ENCODE measurements at places on chromosomes 1 and 21. TPM values are rescaled to one million over a fixed set of nuclear protein-coding genes. Genes with fewer than 3 reads are reported as not detected.

The CELA3B gene
- not detected for total RNA-seq

The MEGF6 gene
- 0.08 TPM for total RNA-seq

The DDX59 gene
- total RNA-seq: 9.6 TPM

The OR2L2 gene
- total RNA-seq: not detected

DNA sequence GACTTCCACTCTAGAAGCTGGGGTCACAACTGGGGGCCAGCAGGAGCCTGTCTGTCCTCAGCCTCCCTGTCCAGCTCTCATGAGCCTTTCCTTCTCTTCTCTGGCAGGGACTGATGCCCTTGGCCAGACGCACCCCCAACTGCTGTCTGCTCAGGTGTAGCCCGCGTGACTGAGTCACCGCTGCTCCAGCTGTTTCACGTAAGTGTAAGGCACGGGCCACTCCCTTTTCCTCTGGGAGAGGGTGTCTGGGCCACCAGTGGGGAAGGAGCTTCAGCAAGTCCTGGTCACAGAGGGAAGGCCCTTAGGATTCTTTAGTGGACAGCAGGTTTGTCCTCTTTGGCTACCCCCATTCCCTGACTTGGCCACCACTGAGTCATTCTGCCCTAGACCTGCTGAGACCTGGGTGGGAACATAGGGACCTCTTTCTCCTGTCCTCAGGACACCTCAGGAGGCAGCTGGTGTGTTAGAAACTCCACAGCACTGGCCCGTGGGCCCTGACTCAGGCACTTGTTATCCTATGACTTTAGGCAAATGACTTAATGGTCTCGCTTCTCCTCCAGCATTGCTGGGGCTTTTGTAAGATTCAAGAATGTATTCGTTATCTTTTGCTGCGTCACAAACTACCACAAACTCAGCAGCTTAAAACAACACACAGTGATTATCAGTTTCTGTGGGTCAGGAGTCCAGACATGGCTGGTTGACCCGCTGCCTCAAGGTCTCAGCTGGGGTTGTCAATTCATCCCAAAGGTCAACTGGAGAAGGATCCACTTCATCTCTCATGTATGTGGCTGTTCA lies 64.8 kb downstream of the FAM163A start:
- H3K4me1 ChIP-seq: no peaks in the 10 kb centered on the region
- H3K36me3 ChIP-seq: no peaks in the 10 kb centered on the region
- no peaks in the 10 kb centered on the region for H3K27me3 ChIP-seq
- no peak overlapping the region for H3K4me3 ChIP-seq
- no peak overlapping the region for H3K27ac ChIP-seq

DNA sequence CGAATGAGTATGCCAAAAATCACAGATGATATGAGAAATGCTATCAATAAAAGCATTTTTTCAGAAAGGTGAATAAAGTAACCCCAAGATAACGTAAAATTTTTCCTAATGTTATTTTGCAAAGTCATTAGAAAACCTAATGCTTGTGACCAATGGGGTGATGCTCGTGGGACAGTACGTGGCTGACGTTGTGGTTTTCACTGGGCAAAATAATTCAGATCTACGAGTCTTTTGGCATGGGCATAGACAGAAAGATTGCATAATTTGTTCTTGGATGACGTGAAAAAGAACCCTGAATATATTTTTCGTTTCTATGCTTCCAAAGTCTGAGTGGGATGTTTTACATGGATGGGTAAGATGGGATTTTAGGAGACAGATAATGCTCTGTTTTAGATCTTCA lies 71.0 kb downstream of the PBX1 start:
- no peak overlapping the region for H3K4me3 ChIP-seq
- no peaks in the 10 kb centered on the region for H3K4me1 ChIP-seq
- H3K27me3 ChIP-seq: no peaks in the 10 kb centered on the region

DNA sequence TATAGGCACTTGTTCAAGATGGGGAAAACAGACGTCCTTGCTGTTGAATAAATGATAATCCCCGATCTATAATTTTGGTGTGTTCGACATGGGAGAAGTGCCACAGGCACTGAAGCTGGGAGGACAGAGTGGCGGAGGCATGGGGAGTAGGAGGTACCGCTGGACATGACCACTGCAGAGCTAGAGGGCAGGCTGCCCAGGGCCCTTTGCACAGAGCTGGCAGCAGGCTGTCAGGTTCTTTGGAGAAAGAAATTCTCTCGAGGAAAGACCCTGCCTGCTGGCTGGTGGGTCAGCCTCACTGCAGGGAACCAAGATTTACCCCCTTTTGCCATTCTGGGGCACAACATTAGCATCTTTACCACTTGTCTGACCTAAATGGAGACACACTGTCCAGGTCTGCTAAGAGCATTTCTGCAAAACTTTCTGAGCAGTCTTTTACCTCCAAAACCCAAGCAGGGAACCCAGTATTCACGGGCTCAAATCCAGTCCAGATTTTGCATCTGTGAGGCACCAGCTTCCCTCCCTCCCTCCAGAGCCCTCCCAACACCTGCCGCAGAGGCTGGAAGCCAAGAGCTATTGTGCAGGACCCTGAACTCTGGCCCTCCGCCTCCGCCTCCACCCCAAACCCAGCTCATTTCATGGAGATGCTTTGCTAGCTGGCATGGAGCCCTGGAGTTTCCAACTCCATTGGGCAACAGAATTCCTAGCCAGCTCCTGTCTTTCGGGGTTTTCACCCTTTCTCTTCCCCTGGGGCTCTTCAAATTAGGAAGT lies 142.3 kb downstream of the PLXNA2 start:
- H3K27me3 ChIP-seq: no peaks in the 10 kb centered on the region
- DNase-seq: peak; percentile 93
- peaks cover 8% of the 10 kb centered on the region for H3K36me3 ChIP-seq
- peaks cover 32% of the 10 kb centered on the region for H3K4me1 ChIP-seq
- peak overlapping the region; percentile 4 for H3K27ac ChIP-seq

DNA sequence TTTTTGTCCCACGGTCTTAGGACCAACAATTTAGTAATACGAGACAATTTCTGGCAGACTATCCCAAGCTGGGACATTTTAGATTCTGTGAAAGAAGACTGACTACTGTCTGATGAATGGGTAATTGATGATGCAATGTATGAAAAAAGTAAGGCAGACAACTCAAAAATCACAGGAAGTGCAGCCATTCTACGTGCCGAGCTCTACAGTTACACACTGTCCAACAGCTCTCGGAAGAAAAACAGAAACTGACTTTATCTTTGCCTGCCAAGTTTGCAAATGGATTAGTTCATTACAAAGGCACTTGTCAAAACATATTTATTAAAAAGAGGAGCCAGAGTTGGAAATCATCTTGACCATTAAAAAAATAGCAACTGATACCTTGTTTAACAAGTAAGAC lies 31.3 kb downstream of the ZBTB8B start:
- peak overlapping the region; percentile 28 for H3K4me3 ChIP-seq
- no peaks in the 10 kb centered on the region for H3K27me3 ChIP-seq
- H3K27ac ChIP-seq: no peak overlapping the region
- H3K4me1 ChIP-seq: peaks cover 17% of the 10 kb centered on the region
- no peaks in the 10 kb centered on the region for H3K36me3 ChIP-seq

GRCh38 chr1:118294875-118295642 lies 110.0 kb upstream of the SPAG17 start:
- H3K27me3 ChIP-seq: no peaks in the 10 kb centered on the region
- peaks cover 62% of the 10 kb centered on the region for H3K4me1 ChIP-seq
- H3K27ac ChIP-seq: peak overlapping the region; percentile 41
- no peaks in the 10 kb centered on the region for H3K36me3 ChIP-seq

- DNase-seq: no peak
- H3K27me3 ChIP-seq: no peaks in the 10 kb centered on the region
- H3K4me3 ChIP-seq: no peak overlapping the region
- no peak overlapping the region for H3K27ac ChIP-seq
Observed at GRCh38 chr1:94218332-94218731, 19.1 kb downstream of the ARHGAP29 start.

DNA sequence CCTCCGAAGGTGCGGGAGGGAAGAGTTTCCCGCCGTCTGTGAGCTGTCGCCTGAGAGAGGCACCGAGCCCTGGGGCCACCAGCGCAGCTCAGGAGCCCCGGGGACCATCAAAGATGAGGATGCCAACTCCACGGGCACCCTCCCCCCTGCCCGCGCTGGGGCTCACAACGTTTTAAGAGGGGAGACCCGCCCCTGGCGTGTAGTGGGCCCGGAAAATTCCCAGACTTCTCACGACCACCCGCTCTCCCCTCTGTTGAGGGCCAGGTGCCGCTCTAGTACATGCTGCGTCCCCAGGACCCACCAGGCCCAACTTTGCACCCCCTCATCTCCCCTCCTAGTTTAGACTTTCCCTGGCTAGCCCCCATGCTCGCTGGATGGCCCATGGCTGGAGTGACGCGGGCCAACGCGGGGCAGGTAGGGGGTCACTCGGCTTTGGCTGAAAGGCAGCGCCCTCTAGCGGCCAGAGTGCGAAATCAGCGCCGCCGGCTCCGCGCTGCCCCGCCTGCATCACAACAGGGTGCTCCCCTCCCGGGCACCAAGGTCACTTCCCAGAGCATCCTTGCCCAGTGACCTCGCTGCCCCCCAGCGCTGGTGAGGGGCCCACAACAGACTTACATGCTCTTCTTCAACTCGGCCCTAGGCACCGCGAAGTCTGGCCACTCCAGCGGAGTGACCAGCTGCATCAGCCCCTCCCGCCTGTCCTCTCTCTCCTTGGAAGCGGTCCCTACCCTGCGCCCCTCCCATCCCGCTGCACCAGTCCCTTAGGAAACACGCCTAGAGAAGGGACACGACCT lies 1.8 kb downstream of the CD160 start:
- no peaks in the 10 kb centered on the region for H3K27me3 ChIP-seq
- H3K4me3 ChIP-seq: peak overlapping the region; percentile 55
- DNase-seq: peak; percentile 77
- H3K36me3 ChIP-seq: no peaks in the 10 kb centered on the region
- H3K27ac ChIP-seq: no peak overlapping the region

GRCh38 chr21:44881198-44881872 lies 7.8 kb upstream of the PTTG1IP start:
- H3K27me3 ChIP-seq: no peaks in the 10 kb centered on the region
- peaks cover 27% of the 10 kb centered on the region for H3K4me1 ChIP-seq
- peak overlapping the region; percentile 46 for H3K27ac ChIP-seq
- H3K4me3 ChIP-seq: no peak overlapping the region

DNA sequence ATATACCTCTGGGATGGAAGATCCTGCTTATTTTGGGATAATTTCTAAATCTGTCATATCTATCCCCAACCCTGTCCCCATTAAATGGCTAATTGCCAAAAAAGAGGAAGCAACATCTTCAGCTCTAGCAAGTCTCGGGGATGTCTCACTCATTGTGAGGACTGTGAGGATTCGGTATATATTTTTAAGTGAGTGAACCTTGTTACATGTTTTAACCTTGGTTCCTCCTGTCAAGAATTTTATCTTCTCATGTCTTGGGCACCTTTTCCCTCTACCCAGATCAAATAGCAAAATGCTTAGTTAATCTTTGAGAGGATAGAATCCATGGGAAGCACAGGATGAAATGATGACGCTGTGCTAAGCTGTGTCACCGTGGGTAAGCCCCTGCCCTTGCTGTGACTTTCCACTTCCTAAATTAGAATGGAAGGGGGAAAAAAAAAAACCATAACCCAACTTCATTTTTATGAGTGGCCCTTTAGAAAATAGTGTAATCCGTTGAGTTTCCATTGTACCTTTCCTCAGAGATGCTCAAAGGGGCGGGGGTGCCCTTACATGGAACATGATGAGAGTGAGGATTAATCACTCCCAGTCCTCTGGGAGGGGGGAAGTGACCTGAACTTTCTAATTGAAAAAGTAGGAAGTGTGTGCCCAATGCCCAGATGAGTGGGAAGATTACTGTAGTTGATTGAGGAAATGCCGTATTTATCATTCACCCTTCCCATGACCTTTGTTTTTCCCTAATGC lies 7.6 kb downstream of the ATP1A1 start:
- H3K4me3 ChIP-seq: no peak overlapping the region
- DNase-seq: no peak
- peaks cover 13% of the 10 kb centered on the region for H3K4me1 ChIP-seq

DNA sequence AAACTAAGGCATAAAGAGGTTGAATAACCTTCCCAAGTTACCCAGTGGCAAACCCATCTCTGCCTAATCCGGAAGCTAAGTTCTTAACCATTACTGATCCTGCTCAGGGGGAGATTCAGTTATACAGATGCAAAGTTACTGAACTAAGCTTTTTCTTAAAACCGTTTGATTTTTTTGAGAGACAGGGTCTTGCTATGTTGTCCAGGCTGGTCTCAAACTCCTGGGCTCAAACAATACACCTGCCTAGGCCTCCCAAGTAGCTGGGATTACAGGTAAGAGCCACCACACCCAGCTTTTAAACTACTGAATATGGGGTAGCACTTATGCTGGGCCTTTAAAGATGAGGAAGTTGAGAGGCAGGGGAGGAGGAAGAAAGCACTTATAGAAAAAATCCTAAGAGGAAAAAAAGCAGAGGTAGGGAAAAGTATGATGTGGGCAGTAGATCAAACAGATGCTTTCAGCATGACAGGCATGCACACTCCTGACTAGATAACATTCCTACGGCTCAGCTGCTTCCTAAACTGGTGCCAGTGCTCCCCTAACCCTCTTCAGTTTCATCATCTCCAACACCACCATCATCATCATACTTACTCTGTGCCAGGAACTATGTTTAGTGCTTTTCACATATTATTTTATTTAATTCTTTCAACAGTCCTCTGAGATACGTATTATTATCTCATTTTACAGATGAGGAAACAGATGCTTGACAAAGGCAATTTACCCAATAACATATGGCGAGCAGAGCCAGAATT lies 5.8 kb downstream of the PAFAH2 start:
- H3K4me3 ChIP-seq: no peak overlapping the region
- peaks cover 37% of the 10 kb centered on the region for H3K4me1 ChIP-seq
- peak overlapping the region; percentile 8 for H3K27ac ChIP-seq
- peak; percentile 28 for DNase-seq
- no peaks in the 10 kb centered on the region for H3K27me3 ChIP-seq
- no peaks in the 10 kb centered on the region for H3K36me3 ChIP-seq

DNA sequence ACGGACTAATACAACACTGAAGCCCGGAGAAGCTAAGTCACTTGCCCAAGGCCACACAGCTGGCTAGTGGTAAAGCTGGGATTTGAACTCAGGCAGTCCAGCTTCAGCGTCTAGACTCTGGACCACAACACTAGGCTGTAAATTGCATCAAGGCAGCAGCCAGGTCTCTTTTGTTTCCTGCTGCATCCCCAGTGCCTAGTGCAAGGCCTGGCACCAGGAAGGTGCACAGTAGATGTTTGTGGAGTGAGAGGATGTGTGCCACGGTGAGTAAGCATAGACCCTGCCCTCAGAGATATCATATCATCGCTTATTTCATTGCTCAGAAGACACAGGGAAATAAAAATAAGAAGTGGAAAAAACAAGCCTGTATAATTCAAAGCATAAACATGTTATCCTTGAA lies 40.9 kb downstream of the IGSF21 start:
- no peak overlapping the region for H3K27ac ChIP-seq
- H3K4me1 ChIP-seq: no peaks in the 10 kb centered on the region
- no peak for DNase-seq
- no peaks in the 10 kb centered on the region for H3K36me3 ChIP-seq
- H3K27me3 ChIP-seq: peaks cover 19% of the 10 kb centered on the region

- peak; percentile 11 for DNase-seq
- no peak overlapping the region for H3K4me3 ChIP-seq
- H3K27ac ChIP-seq: no peak overlapping the region
- H3K27me3 ChIP-seq: no peaks in the 10 kb centered on the region
Observed at GRCh38 chr1:199101139-199101538, 462.3 kb downstream of the PTPRC start.
